ENCODE measurements at places on chromosomes 12 and 14. TPM values are rescaled to one million over a fixed set of nuclear protein-coding genes. Genes with fewer than 3 reads are reported as not detected.

Gene SEC23A
- 241 TPM for total RNA-seq

Gene POTEG
- total RNA-seq, result not detected

Gene CFAP54
- 1.4 TPM for total RNA-seq

Gene BAZ1A
- 23.1 TPM for total RNA-seq

Gene RNASE4
- total RNA-seq, result 4.7 TPM
